ENCODE measurements at places on chromosomes 1 and 21.

GRCh38 chr1:247326411-247327130, 5.1 kb downstream of the ZNF496 start:
- no peak for DNase-seq

GRCh38 chr1:186996816-186997215, 168.1 kb downstream of the PLA2G4A start:
- DNase-seq, result no peak

DNA sequence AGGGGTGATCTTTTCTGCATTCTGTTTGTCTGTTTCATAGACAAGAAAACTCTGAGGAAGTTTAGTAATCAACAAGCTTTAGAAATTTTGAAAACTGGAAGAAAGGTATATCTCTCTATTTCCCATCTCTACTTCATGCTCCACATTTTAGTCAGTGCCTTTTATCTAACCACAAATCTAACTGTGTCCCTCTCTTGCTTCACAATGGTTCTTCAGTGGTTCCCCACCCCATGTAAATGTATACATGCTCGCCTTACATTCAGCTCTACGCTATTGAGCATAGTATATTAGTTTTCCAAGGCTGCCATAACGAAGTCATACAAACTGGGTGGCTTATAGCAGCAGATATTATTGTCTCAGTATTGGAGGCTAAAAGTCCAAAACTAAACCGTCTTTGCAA, 14.4 kb upstream of the SAMSN1 start:
- DNase-seq, result no peak

DNA sequence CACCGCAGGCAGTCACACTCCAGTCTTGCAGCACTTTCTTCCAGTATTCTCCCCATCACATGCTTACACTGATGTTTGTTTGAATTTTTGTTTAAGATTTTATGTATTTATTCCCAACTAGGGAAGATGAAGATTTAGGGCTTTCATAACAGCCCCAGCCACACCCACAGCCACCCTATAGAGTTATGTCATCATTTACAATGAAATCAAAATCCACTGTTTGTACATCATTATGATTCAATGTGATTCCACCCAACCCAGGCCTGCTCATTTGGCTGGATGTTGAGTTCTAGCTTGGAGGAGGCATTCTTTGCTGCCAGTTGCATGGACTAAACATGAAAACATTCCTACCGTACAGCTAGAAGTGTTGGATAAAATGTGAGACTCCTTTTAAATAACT, 35.8 kb downstream of the RIPK4 start:
- no peak for DNase-seq

GRCh38 chr1:21779613-21780521, 3.1 kb downstream of the USP48 start:
- no peak for DNase-seq

- no peak for DNase-seq
These were observed 69.8 kb upstream of the RGS18 start for GRCh38 chr1:192088496-192088895.

- no peak for DNase-seq
These were observed 806 bp downstream of the DDOST start for GRCh38 chr1:20660363-20660762.

DNA sequence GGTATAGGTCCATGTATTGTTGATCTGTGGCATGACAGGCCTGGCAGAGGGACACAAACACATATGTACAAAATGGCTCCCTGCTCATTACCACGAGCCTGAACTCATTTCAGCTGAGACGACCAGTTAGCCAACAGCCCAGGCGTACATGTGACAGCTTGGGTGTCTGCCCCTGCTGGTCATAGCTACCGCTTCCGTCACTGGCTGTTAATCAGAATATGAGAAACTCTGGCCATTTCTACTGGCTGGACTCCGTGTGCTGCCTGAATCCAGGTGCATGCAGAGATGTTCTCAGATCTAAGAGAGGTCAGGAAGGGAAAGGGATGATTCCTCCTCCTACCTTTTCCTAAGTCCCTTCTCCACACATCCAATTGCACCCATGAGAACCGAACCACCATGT, 144.5 kb downstream of the PBX1 start:
- no peak for DNase-seq

GRCh38 chr1:246748867-246749266, 24.7 kb downstream of the SCCPDH start:
- no peak for DNase-seq

- DNase-seq, result no peak
These were observed 15.7 kb downstream of the PEX14 start for GRCh38 chr1:10490286-10490970.

DNA sequence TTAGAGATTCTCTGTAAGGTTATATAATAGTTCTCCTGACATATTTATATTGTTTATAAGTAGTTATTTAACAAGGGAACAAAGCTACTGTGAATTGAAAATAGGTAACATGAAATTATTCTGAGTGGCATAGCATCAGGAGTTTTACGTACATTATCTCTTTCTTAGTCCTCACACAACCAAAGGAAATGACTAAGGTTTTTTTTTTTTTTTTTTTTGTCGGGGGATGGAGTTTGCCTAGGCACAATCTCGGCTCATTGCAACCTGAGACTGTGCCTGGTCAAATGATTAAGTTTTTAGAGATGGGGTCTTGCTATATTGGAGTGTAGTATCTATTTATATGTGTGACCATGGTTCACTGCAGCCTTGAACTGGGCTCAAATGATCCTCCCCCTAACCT, 24.9 kb downstream of the TMED5 start:
- no peak for DNase-seq

- DNase-seq, result peak; percentile 94
These were observed 22.9 kb downstream of the KCNA10 start for GRCh38 chr1:110495926-110496600.

DNA sequence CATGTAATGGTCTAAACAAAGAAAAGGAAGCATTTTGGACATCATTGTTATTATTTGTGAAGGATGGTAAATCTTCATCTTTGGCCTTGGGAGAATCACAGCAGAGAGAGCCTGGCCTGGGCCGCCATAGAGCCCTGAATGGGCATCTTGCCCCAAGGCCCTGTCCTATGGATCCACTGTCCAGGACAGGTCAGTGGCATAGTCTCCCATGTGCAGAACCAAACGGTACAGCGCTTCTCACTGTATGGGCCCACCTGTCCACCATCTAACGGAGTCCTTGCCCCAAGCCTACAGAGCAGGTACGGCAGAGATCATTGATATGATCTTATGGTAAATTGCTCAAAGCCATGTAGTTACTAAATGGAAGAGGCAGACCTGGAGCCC, 185.7 kb downstream of the FOXD2 start:
- peak; percentile 26 for DNase-seq

- peak; percentile 24 for DNase-seq
These were observed 102.6 kb downstream of the GALNT2 start for GRCh38 chr1:230169454-230170152.

DNA sequence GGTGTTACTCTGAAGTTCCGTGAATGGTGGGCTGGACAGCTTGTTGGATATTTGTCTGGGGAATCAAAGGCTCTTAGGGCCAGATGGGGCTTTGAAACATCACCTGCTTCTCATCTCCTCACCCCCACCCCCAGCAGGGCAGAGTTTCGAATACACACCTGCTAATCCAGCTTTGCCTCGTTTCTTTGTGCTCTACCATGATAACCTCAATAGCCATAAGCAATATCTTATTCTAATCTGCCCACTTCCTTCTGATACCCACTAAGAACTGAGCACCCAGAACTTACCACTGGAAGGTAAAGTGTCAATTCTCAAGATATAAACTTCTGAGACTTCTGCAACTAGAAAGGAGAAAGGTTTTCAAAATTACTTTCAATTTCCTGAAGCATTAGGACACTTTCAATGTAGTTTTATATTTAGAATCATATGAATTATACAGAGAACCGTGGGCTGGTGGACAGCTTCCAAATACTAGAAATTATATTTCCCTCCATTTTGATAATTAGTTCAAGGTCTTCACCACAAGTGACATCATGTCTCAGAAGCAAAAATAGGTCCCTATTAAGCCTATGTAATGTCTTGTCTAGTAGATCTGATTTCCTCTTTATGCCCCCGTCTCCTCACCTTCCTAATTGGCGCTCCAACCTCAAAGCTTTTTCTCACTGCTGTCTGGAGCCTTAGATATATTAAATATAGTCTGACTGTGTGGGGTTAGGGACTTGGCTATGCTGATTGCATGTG, 64.4 kb upstream of the NEK2 start:
- DNase-seq, result no peak

DNA sequence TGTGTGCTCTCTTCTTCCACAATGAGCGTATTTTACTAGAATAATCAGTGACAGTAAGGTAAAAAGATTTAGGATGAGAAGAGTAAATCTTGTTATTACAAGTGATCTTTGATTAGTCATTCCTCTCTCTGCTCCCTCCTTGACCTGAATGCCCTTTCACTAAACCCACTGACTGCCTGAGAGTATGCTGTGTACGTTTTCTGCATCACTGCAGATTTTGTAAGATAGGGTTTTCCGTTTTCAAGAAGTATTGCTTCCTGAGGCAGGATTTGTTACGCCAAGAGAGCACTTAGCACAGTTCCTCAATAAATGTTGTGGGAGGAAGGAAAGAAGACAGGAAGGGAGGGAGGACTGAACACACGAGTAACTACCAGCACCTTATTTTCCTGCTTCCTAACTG, 7.7 kb upstream of the LAMB3 start:
- DNase-seq, result no peak

DNA sequence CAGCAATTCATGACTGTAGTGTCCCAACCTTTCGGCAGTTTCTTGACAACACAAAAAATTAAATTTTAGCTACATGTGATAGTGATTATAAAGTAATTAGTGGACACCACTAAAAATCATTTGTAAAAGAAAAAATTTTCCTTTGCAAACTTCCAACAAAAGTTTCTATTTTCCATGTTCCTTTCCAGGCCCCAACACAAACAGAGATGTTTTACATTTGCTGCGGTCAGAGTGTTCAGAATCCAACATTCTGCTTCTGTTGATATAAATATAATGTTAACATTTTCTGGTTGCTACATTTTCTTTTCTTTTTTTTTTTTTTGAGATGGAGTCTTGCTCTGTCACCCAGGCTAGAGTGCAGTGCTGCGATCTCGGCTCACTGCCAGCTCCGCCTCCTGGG, 54.9 kb upstream of the WLS start:
- DNase-seq, result no peak

- DNase-seq, result no peak
These were observed 29.4 kb upstream of the RAB3GAP2 start for GRCh38 chr1:220301630-220302029.

DNA sequence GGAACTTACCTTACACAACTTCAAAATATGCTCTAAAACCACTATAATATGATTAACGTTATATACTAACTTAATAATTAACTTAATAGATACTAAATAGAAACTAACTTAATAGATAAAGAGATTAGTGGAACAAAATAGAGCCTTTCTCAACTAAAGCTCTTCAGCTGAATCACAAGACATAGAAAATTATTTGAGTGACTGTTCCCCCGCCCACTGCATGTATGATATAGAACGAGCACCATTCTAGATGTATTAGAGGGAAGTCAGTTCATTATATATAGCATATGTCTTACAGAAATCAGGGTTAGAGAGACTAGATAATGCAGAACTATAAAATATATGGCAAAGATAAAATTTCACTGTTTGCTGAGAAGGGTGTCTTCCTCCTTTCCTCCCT, 16.3 kb downstream of the LYPLAL1 start:
- no peak for DNase-seq

GRCh38 chr1:21000245-21000594, 176.5 kb downstream of the EIF4G3 start:
- DNase-seq, result no peak

- DNase-seq, result peak; percentile 51
These were observed 113.9 kb upstream of the USP24 start for GRCh38 chr1:55329091-55329490.

DNA sequence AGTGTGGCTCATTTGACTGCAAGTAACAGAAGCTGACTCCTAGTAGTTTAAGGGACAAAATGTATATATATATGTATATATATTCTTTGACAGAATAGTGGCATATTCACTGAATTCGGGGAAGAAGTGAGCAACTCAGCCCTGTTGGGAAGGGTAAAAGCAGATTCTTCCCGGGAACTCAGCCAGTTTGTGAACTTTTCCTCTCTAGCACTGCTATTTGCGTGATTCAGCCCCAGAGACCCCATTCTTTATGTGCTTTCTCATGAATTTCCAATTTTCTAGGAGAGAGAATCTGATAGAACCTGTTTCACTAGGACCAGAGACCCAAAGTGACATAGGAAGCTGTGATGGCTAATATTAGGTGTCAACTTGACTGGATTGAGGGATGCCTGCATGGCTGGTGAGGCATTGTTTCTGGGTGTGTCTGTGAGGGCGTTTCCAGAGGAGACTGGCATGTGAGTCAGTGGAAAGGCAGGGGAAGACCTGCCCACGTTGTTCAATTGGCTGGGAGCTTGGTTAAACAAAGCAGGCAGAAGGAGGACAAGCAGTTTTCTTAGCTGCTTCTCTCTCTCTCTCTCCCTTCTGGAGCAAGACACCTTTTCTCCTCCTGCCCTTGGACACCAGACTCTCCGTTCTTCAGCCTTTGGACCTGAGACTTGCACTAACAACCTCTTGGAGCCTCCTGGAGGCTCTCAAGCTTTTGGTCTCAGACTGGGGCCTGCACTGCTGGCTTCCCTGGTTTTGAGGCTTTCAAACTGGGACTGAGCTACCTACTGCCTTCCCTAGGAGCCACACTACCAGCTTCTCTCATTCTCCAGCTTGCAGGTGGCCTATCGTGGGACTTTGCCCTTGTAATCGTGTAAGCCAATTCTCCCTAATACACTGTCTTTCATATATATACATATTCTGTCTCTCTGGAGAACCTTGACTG, 93.4 kb upstream of the KCNK1 start:
- DNase-seq, result no peak

DNA sequence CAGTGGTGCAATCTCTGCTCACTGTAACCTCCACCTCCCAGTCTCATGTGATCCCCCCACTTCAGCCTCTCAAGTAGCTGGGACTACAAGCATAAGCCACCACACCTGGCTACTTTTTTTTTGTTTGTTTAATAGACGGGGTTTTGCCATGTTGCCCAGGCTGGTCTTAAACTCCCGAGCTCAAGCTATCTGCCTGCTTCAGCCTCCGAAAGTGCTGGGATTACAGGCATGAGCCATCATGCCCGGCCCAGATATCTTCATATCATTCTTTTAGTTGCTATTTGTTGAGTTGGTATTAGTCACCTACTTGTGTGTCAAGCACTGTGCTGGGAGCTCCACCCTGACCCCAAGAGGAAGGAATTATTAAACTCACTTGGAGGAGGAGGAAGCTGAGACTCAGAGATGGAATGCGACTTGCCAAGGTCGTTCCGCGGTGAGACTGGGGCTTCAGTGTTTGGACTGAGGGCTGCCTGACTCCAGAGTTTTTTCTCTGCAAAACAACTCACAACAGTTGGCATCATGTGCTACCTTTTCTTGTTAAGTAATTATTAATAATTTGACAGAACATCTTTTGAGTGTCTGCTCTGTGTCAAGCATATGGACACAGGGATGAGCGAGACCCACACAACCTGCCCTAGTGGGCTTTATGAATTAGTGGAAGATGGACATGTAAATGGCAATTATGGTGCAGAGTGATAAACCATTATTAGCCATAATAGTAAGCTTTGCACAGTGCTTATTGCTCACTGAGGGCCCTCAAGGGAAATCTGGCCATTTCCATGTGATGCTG, 132.0 kb downstream of the FOXD2 start:
- DNase-seq, result peak; percentile 86

GRCh38 chr1:50783286-50783685, 176.8 kb downstream of the FAF1 start:
- no peak for DNase-seq

Measured in endodermal cell (in vitro differentiated cells).